Activated naive CD4-positive, alpha-beta T cell treated with anti-CD3 and anti-CD28 coated beads for 36 hours (primary cell): ENCODE measurements at places on chromosomes 4 and X.

- no peak for DNase-seq
Observed at GRCh38 chr4:159042097-159042605, 60.7 kb upstream of the RAPGEF2 start.

GRCh38 chr4:169246957-169247396 lies 23.8 kb downstream of the SH3RF1 start:
- no peak for DNase-seq

- DNase-seq, result no peak
Observed at GRCh38 chr4:154120690-154121345, 331.9 kb upstream of the SFRP2 start.

GRCh38 chr4:169251291-169252235 lies 19.2 kb downstream of the SH3RF1 start:
- no peak for DNase-seq

DNA sequence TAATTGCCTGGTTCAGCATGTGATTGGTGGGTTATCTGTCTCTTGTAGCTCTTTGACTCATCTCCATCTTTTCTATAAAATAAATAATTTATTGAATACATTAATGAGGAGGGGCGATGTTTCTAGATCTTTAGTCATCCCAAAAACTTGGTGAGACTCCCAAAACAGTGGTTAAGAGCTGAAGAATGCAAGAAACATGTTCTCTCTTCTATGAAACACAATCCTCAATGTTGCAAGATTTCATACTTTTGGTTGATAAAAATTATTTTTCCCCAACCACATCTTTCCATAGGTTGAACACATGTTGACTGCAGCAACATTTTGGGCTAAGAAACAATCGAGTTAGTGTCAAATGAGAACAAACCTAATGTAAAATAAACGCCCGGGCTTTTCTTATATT lies 1.2 kb upstream of the TMEM47 start:
- DNase-seq, result no peak
